ENCODE measurements at places on chromosomes 1 and 21. TPM values are rescaled to one million over a fixed set of nuclear protein-coding genes. Genes with fewer than 3 reads are reported as not detected.

Gene ZNF648
- not detected for total RNA-seq

Gene PPFIA4
- total RNA-seq: 0.11 TPM

Gene CDCA8
- total RNA-seq: 22.2 TPM

DNA sequence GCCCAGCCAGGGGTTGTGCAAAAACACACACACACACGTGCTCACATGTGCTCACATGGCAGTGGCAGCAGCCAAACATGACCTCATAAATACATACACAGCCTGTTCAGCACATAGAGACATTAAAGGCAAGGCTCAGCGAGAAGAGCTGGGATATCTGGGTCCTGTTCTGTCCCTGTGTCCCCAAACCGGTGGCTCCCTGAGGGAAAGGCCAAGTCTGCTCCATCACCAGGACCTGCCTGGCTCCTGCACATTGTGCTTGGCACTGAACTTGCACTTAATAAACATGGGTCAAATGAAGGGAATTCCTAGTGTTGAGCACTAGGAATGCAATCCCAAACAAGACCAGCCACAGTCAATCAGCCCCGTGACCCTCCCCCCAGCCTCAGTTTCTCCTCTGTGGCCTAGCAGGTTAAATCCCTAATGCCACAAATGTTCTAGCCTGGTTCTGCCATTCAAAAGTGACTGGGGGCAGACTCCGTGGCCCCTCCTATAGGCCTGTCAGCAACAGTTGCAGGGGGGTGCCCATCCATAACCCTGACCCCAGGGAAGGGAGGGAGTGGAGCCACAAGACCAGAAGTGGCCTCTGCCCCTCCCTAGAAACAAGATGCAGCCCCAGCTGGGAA lies 160.9 kb upstream of the VAMP3 start:
- DNase-seq: no peak

DNA sequence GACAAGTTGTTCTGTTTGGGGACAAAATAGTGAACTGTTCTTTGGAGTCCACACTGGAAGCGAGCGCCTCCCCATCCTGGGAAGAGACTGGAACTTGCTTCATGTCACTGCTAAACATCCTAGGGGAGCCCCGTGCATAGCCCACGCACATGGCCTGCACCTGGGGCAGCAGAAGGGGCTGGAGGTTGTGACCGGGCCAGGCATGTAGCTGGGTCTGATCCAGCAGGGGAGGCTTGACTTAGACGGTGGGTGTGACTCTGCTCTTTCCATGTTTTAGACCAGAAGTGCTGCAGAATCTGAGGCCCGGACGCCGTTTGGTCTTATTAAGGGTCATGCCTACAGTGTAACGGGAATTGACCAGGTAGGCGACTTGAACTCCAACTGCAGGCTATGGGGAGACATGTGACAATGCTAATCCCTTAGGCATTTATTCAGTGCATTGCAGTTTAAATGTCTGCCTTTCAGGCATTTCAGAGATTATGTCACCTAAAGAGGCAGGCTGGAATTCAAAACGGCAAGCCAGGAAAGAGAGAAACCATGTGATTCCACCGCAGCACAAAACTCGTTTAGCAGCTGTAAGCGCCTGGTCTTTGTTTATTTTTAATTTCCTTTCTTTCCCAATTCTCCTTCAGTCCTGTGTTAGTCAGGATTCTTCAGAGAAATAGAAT lies 21.8 kb downstream of the CAPN9 start:
- no peak for DNase-seq

Gene INAVA
- not detected for total RNA-seq

- DNase-seq: no peak
Observed at GRCh38 chr1:218317061-218317460, 28.1 kb upstream of the TGFB2 start.

Gene COA6
- total RNA-seq: 21.5 TPM

Gene RSBN1
- 9.1 TPM for total RNA-seq

GRCh38 chr1:198030682-198031081 lies 113.5 kb downstream of the LHX9 start:
- DNase-seq: no peak

- DNase-seq: no peak
Observed at GRCh38 chr1:97034651-97035050, 313.1 kb downstream of the PTBP2 start.

Measured in pulmonary artery endothelial cell (primary cell).